ENCODE measurements at places on chromosomes 7 and 10.
A peak's percentile ranks its signal among the peaks of the same experiment; 100 is the strongest.

DNA sequence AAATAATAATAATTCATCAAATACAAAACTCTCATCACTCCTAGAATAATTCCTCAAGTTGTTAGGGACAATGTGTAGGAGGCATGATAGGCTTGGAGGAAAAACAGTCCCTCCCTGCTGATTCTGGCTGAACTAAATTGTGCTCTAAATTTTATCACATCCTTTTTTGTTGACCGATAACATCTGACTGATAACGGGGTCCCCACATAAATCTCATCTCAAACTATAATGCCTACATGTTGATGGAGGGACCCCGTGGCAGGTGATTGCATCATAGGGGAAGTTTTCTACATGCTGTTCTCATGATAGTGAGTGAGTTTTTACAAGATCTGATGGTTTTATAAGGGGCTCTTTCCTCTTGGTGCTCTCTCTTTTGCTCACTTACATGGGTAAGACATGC lies 1043.5 kb upstream of the SORCS1 start:
- DNase-seq: no peak

- peak; percentile 89 for DNase-seq
Observed at GRCh38 chr10:47257396-47258120, 42.4 kb upstream of the GDF10 start.

DNA sequence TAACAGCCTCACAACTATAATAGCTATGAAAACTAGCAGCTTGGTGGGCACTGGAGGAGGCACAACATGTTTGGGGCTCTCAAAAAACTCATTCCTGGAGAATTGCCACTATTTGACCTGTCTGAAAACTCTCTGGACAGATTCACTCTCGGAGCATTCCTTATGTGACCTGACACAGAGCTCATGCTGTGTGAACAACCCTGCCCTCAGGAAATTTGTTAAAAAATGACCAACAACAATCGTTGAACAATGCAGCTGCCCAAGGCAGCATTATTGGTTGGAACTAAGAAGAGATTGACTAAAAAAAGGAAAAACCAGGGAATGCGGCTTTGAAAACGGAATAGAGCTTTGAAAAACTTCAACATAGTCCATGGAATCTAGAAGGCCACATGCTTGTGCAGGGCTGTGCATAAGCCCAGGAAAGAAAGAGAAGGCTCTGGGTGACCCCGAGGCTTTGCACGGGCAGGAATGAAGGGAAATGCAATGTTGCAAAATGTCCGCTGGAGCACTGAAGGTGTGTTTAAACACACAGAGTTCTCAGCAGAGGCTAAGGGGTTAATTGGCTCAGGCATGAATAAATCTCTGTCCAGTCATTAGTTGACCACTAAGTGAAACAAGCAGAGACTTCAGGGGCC lies 52.8 kb downstream of the NAMPT start:
- DNase-seq: peak; percentile 66

GRCh38 chr7:88268051-88268450 lies 38.6 kb downstream of the STEAP4 start:
- no peak for DNase-seq

- DNase-seq: no peak
Observed at GRCh38 chr7:18405726-18406125, 89.8 kb upstream of the HDAC9 start.

Measured in choroid plexus epithelial cell (primary cell).